ENCODE measurements at places on chromosomes 1 and 21.

DNA sequence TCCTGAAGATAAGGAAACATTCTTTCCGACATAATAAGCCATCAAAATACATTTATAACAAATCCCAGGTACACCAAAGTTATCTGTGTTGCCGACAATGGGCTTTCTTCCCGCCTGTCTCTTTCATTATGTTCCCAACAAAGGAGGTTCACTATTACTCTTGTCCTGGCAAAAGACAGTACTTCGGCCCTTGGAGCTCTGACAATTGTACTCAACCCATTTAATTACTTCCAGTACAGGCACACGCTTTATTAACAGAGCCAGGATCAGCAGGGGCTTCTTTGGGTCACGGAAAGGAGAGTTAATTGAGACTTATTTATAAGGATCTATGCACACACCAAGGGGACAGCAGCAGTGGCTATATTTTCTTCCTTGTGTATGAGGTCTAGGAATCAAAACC lies 46.6 kb upstream of the DUSP10 start:
- DNase-seq = no peak

DNA sequence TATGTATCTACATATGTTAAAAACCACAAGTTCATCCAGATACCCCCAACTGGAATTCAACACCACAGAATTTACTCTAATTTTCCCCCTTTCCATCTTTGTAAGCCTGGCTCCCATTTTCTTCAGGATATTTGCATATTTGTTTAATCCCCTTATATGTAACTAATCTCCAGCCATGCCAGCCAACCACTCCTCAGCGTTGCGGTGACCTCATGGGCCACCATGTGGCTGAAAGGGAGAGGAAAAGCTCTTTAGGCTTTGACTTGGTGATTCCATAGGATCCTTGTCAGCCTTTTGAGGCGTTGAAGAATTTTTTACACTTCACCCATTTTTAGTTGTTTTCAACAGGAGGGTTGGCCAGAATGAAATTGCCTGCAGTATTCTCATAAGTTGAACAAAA lies 10.0 kb downstream of the CLDN19 start:
- no peak for DNase-seq

DNA sequence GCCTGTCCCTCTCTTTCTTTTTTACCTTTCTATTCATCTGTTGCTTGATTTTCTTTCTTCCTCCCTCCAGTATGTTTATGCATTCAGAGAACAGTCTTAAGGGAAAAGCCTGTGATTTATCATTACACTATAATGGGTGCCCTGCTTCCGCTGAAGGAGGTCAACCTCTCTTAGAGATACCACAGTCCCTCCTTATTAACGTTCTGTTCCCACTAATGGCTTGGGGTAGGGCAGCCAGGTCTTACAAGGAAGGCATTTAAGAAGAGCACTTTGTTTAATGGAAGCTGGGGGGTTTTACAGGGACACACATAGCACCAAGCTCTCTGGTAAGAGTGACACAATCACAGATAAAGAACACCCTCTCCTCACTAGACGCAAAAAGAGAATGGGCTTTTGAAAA lies 523.5 kb downstream of the NUF2 start:
- DNase-seq = no peak

- DNase-seq = no peak
Observed at GRCh38 chr1:201906336-201906735, 17.6 kb downstream of the SHISA4 start.

DNA sequence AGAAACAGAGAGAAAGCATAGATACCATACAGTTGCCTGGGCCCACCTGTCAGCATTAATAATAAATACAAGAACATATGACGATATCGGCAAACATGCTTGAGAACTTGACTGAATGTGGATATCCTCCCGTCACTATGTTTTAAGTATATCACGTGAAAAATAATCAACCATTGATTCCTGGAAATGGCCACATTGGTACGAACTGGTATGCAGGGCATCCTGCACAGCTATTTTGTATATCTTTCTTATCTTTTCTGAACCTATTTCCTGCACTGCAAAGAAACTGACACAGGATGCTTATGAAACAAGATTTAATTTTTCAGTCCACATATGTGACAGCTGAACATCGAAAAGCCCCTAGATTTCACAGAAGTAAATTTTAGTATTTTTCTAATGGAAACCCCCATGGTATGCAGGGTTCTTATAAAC lies 22.8 kb upstream of the RGS1 start:
- DNase-seq = no peak

- no peak for DNase-seq
Observed at GRCh38 chr21:37862536-37862935, 53.7 kb downstream of the KCNJ6 start.

Measured in effector CD4-positive, alpha-beta T cell (primary cell).